Calu3 (cell line): ENCODE measurements at places on chromosomes 3 and 15. TPM values are rescaled to one million over a fixed set of nuclear protein-coding genes. Genes with fewer than 3 reads are reported as not detected.
A peak's percentile ranks its signal among the peaks of the same experiment; 100 is the strongest.

DNA sequence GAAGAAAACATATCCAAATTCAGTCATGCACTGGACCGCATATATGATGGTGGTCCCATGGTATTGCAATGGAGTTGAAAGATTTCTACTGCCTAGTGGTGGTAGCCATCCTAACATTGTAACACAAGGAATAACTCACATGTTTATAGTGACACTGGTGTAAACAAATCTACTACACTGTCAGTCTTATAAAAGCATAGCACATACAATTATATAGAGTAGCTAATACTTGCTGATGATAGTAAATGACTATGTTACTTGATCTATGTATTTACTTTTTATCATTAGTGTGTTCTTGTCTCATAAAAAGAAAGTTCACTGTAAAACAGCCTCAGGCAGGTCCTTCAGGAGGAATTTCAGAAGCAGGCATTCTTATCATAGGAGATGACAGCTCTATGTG, 96.0 kb upstream of the CDIN1 start:
- H3K36me3 ChIP-seq = no peaks in the 10 kb centered on the region
- no peaks in the 10 kb centered on the region for H3K4me1 ChIP-seq
- H3K27ac ChIP-seq = no peak overlapping the region
- H3K4me3 ChIP-seq = no peak overlapping the region
- DNase-seq = no peak

DNA sequence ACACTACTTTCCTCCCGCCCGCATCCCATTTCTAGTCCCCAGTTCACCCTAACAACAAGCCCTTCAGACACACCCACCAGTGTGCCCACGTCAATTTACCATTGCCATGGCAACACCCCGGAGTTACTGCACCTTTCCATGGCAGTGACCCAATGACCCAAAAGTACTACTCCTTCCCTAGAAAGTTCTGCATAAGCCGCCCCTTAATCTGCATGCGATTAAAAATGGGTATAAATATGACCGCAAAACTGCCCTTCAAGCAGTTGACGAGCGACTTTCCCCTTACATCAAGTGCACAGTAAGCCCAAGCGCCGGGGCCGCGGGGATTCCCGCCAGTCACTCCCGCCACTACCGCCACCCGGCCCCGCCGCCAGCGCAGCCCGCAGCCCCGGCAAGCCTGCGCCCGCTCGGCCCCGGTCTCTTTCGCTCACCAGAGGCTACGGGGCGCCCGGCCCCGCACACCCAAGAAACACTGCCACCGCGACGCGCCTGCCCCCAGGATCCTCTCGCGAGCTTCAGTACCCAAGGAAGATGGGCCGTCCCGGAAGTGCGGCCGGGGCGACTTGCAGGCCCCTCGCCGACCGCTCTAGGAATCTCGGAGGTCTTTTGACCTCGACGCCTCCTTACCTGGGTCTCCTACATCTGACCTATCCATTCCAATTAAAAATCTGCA, 27.2 kb upstream of the ZNF502 start:
- no peaks in the 10 kb centered on the region for H3K27me3 ChIP-seq
- H3K36me3 ChIP-seq = no peaks in the 10 kb centered on the region
- DNase-seq = no peak
- H3K4me3 ChIP-seq = no peak overlapping the region
- H3K4me1 ChIP-seq = no peaks in the 10 kb centered on the region
- no peak overlapping the region for H3K27ac ChIP-seq

- peak; percentile 77 for DNase-seq
- peaks cover 78% of the 10 kb centered on the region for H3K4me1 ChIP-seq
- H3K27ac ChIP-seq = peak overlapping the region; percentile 97
- H3K4me3 ChIP-seq = peak overlapping the region; percentile 57
- no peaks in the 10 kb centered on the region for H3K27me3 ChIP-seq
These were observed 146.1 kb upstream of the TPM1 start for GRCh38 chr15:62896380-62896866.

GRCh38 chr3:65672871-65673815, 365.6 kb downstream of the MAGI1 start:
- DNase-seq = peak; percentile 64
- peaks cover 7% of the 10 kb centered on the region for H3K36me3 ChIP-seq
- H3K4me3 ChIP-seq = no peak overlapping the region
- H3K4me1 ChIP-seq = peaks cover 15% of the 10 kb centered on the region
- no peaks in the 10 kb centered on the region for H3K27me3 ChIP-seq

- H3K4me1 ChIP-seq = no peaks in the 10 kb centered on the region
- H3K27ac ChIP-seq = no peak overlapping the region
- DNase-seq = no peak
- no peaks in the 10 kb centered on the region for H3K36me3 ChIP-seq
- no peaks in the 10 kb centered on the region for H3K27me3 ChIP-seq
- no peak overlapping the region for H3K4me3 ChIP-seq
These were observed 46.9 kb downstream of the WNT5A start for GRCh38 chr3:55440104-55440708.

DNA sequence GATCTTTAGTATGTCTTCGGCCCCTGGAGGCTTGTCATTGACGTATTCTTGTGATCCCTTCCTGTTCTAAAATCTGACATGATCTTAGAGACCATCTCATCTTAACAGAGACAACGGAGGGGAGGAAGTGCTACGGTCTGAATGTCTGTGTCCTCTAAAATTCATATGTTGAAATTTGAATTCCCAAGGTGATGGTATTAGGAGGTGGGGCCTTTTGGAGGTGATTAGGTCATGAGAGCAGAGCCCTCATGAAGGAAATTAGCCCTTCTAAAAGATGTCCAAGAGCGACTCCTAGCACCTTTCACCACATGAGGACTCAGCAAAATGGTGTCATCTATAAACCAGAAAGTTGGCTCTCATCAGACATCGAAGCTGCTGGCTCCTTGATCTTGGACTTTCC, 233.2 kb upstream of the CMC1 start:
- H3K36me3 ChIP-seq = no peaks in the 10 kb centered on the region
- H3K27me3 ChIP-seq = no peaks in the 10 kb centered on the region
- no peaks in the 10 kb centered on the region for H3K4me1 ChIP-seq
- H3K4me3 ChIP-seq = no peak overlapping the region
- DNase-seq = no peak
- H3K27ac ChIP-seq = no peak overlapping the region

GRCh38 chr15:77859491-77860060, 217.9 kb downstream of the TBC1D2B start:
- H3K4me1 ChIP-seq = no peaks in the 10 kb centered on the region
- no peak overlapping the region for H3K27ac ChIP-seq
- H3K27me3 ChIP-seq = peaks cover 100% of the 10 kb centered on the region
- DNase-seq = no peak
- H3K36me3 ChIP-seq = no peaks in the 10 kb centered on the region

- H3K4me3 ChIP-seq = no peak overlapping the region
- H3K36me3 ChIP-seq = no peaks in the 10 kb centered on the region
- no peaks in the 10 kb centered on the region for H3K27me3 ChIP-seq
- DNase-seq = no peak
- no peak overlapping the region for H3K27ac ChIP-seq
These were observed 37.7 kb upstream of the GK5 start for GRCh38 chr3:142263112-142263511.

- no peaks in the 10 kb centered on the region for H3K36me3 ChIP-seq
- H3K27ac ChIP-seq = no peak overlapping the region
- no peaks in the 10 kb centered on the region for H3K4me1 ChIP-seq
- no peak overlapping the region for H3K4me3 ChIP-seq
These were observed 304.6 kb upstream of the TBC1D5 start for GRCh38 chr3:18047052-18047451.

DNA sequence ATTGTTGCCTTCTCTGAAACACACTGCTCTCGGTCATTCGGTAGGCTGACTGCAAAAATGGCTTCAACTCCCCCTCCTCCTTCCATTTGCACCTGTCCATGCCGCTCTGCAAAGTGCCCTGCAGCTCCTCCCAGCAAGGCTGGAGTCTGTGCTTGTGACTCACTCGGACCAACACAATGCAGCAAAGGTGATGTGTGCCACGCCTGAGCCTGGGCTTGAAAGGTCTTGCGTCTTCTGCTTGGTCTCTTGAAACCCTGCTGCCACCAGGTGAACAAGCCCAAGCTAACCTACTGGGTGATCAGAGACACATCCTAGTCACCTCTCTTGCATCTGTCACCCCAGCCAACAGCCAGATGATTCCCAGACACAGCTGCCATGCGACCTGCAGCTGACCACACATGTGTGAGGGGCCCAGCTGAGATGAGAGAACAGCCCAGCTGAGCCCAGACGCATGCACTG, 71.1 kb downstream of the MGLL start:
- no peak overlapping the region for H3K27ac ChIP-seq
- H3K4me3 ChIP-seq = no peak overlapping the region
- peak; percentile 62 for DNase-seq
- H3K27me3 ChIP-seq = no peaks in the 10 kb centered on the region
- H3K36me3 ChIP-seq = peaks cover 15% of the 10 kb centered on the region

DNA sequence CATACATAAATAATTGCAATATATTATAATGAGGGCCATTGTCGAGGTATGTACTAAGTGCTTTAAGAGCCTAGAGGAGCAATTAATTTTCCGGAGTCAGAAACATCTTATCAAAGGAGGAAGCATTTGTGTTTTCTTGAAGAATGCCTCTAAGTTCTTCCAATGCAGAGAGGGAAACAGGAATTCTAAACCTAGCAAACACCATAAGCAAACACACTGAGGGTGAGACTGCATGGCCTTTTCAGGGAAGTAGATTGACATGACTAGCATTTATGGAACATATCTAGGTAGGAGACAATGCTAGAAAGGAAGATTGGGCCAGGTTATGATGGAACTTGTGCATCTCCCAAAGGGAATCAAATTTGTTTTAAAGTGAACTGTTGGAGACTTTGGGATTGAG, 7.2 kb upstream of the PLCL2 start:
- H3K27me3 ChIP-seq = no peaks in the 10 kb centered on the region
- no peaks in the 10 kb centered on the region for H3K4me1 ChIP-seq
- no peak for DNase-seq
- H3K27ac ChIP-seq = no peak overlapping the region
- H3K36me3 ChIP-seq = no peaks in the 10 kb centered on the region
- H3K4me3 ChIP-seq = no peak overlapping the region

DNA sequence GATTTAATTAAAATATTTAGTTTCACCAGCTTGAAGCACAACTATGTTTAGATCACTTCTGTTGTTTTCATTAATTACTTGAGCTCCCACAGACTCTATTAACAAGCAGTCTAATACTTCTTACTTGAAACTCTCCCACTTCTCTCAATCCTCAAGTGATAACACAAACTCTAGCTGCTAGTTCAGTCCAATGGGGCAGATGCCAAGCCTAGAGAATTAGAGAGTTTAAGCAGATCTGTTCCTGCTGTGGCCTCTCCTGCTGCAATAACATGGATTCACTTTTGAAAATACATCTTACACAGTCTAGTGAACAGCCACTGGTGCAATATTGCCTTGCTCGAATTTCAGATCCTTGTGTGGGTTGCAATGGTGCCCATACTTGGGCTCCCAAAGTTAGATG, 566.4 kb upstream of the SGO1 start:
- no peaks in the 10 kb centered on the region for H3K4me1 ChIP-seq
- no peaks in the 10 kb centered on the region for H3K36me3 ChIP-seq
- no peaks in the 10 kb centered on the region for H3K27me3 ChIP-seq

DNA sequence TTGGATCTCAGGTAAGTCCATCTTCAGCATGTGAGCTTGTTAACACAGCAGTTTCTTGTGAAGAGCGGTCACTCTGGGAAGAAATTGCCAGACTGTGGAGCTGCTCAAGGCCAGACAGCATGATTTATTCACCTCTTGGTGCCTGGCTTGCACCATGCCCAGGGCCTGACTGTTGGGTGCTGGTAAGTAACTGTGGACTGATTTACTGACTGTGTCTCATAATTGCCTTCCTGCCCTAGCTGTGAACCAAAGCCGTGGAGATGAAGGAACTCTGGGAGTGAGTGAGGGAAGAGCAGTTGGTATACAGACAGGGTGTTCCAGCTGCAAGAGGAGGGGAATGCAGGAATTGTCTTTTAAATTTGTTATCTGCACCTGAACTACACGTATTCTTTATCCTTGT, 18.5 kb upstream of the WNT7A start:
- H3K27ac ChIP-seq = peak overlapping the region; percentile 47
- H3K4me1 ChIP-seq = peaks cover 11% of the 10 kb centered on the region
- H3K4me3 ChIP-seq = no peak overlapping the region
- DNase-seq = no peak

GRCh38 chr15:83833569-83833968, 179.6 kb downstream of the ADAMTSL3 start:
- no peak for DNase-seq
- peaks cover 11% of the 10 kb centered on the region for H3K4me1 ChIP-seq
- no peaks in the 10 kb centered on the region for H3K36me3 ChIP-seq
- no peak overlapping the region for H3K4me3 ChIP-seq

DNA sequence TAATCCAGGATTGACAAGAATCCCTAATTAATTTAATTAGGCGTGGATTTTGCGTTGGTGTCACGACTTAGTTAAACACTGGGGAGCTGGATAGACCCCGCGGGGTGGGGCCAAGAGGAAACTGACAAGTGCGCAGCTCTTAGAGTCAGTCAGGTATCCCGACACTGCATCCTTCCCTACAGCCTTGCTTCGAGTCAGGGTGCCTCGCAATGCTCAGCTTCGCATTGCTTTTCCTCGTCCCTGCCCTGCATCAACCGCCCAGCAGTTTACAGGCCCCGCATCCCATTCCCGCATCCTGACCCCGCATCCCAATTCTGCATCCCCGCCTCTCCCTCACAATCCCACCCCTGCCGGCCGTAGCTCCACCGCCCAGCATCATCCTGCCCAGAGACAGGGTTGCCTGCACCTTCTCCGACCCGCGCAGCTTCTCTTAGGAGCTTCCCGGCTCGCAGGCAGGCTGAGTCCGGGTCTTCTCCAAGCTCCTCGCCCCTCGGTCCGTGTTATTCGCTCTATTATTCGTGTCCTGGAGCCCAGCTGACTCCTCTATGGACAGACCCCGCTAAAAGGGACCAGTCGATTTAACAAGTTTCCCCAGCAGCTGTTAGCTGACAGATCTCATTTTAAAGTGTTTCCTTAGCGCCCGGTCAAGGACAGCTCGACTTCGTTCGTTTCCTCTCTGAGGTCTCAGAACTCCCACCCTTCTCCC, 699 bp upstream of the SHOX2 start:
- H3K27me3 ChIP-seq = peaks cover 21% of the 10 kb centered on the region
- DNase-seq = no peak
- peaks cover 58% of the 10 kb centered on the region for H3K36me3 ChIP-seq
- peak overlapping the region; percentile 81 for H3K4me3 ChIP-seq
- no peak overlapping the region for H3K27ac ChIP-seq

GRCh38 chr15:44038755-44039191, 156.3 kb downstream of the FRMD5 start:
- H3K4me1 ChIP-seq = peaks cover 12% of the 10 kb centered on the region
- no peaks in the 10 kb centered on the region for H3K27me3 ChIP-seq
- H3K36me3 ChIP-seq = no peaks in the 10 kb centered on the region
- H3K4me3 ChIP-seq = peak overlapping the region; percentile 21
- H3K27ac ChIP-seq = no peak overlapping the region

GRCh38 chr15:85831415-85832113, 36.8 kb upstream of the KLHL25 start:
- no peaks in the 10 kb centered on the region for H3K4me1 ChIP-seq
- H3K27me3 ChIP-seq = no peaks in the 10 kb centered on the region
- no peak overlapping the region for H3K27ac ChIP-seq
- no peaks in the 10 kb centered on the region for H3K36me3 ChIP-seq
- DNase-seq = peak; percentile 68

GRCh38 chr3:550471-550870, 353.9 kb downstream of the CHL1 start:
- peaks cover 16% of the 10 kb centered on the region for H3K4me1 ChIP-seq
- no peak for DNase-seq
- H3K4me3 ChIP-seq = no peak overlapping the region
- H3K36me3 ChIP-seq = no peaks in the 10 kb centered on the region

Gene CYP1A1
- 3.0 and 3.4 TPM in 2 replicates for total RNA-seq

Gene SOX2
- 0.19 and 0.39 TPM in 2 replicates for total RNA-seq

Gene CDHR4
- total RNA-seq = not detected in 2 replicates

Gene KLHL6
- total RNA-seq = not detected in 2 replicates

Gene DENND6A
- total RNA-seq = 23.7 and 25.1 TPM in 2 replicates

Gene ATG7
- total RNA-seq = 34.6 and 37.3 TPM in 2 replicates

Gene PLD1
- total RNA-seq = 58.5 and 61.2 TPM in 2 replicates

Gene FRMD5
- total RNA-seq = 7.0 and 10.9 TPM in 2 replicates

Gene GOLGA6L26
- total RNA-seq = not detected in 2 replicates

Gene TTLL3
- 19.5 and 21.9 TPM in 2 replicates for total RNA-seq

Gene ZCWPW2
- 0.42 TPM in 1 of 2 replicates, not detected in the other for total RNA-seq

Gene FAM81A
- 16.0 TPM in 2 replicates for total RNA-seq

Gene CSTA
- total RNA-seq = not detected in 2 replicates
